ENCODE measurements at places on chromosomes 11 and 22.

- no peak for DNase-seq
Observed at GRCh38 chr11:9037046-9037780, 33.4 kb upstream of the NRIP3 start.

DNA sequence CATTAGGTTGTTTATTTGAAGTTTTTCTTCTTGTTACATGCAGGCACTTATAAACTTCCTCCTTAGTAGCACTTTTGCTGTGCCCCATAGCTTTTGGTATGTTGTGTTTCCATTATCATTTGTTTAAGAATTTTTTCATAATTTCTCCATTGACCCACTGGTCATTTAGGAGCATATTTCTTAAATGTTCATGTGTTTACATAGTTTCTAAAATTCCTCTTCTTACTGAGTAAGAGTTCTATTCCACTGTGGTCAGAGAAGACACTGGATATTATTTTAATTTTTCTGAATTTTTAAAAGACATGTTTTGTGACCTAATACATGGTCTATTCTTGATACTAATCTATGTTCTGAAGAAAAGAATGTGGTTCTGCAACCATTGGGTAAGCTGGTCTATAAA is 333.0 kb downstream of the DDX10 start:
- no peak for DNase-seq

DNA sequence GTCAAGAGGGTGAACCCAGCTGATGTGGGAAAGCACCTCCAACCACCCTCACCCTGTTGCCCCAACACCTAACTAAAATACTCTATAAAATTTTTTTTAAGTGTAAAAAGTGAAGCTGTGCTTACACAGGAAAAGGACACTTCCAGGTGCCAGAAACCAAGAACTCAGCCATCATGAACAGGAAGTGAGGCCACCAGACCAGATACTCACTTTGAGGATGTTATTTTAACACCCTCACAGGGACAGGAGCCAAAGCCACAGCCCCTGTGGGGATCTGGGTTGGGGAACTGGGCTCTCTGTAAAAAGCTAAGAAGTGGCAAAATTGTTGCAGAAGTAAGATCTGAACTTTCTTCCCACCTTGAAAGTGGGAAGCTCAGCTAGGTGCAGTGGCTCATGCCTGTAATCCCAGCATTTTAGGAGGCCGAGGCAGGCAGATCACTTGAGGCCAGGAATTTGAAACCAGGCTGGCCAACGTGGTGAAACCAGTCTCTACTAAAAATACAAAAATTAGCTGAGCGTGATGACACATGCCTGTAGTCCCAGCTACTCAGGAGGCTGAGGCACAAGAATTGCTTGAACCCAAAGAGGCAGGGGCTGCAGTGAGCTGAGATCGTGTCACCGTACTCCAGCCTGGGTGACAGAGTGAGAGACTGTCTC is 3.8 kb downstream of the RSPH14 start:
- peak; percentile 88 for DNase-seq

GRCh38 chr11:2529173-2529572 is 84.4 kb downstream of the KCNQ1 start:
- peak; percentile 26 for DNase-seq

DNA sequence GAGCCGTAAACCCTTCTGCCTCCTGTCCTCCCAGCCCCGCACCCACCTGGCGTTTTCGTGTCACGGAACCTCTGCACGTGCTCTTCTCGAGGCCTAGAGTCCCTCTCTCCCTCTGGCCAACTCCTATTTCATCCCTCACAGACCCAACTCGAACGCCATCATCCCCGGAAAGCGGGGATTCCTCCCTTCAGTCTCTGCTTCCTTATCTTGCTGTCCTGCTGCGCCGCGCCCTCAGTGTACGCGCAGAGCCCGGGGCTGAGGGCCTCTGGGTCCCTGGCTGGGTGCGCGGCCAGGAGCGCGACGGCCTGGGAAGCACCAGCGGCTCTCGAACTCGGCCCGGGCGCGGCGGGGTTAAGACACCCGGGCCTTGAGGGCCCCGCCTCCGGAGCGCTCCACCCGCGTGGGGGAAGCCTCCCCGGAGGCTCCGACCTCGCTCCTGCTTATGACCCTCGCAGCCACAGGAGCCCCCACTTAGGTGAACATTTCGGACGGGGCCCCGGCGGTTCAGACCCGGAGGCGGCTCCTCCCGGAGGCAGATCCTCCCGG is 398 bp upstream of the ATG16L2 start:
- no peak for DNase-seq

- DNase-seq: no peak
Observed at GRCh38 chr11:62725646-62726045, 1.6 kb downstream of the HNRNPUL2 start.

DNA sequence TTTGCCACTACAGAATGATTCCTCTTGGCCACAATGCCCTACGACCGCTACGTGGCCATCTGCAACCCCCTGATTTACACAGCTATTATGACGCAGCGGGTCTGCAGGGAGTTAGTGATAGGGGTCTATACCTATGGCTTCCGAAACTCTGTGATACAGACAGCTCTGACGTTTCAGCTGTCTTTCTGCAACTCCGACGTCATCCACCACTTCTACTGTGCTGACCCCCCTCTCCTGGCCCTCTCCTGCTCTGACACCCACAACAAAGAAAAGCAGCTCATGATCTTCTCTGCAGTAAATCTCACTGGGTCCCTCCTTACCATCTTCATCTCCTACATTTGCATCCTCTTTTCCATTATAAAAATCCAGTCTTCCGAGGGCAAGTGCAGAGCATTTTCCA is 52.3 kb upstream of the OR5P2 start:
- DNase-seq: no peak

DNA sequence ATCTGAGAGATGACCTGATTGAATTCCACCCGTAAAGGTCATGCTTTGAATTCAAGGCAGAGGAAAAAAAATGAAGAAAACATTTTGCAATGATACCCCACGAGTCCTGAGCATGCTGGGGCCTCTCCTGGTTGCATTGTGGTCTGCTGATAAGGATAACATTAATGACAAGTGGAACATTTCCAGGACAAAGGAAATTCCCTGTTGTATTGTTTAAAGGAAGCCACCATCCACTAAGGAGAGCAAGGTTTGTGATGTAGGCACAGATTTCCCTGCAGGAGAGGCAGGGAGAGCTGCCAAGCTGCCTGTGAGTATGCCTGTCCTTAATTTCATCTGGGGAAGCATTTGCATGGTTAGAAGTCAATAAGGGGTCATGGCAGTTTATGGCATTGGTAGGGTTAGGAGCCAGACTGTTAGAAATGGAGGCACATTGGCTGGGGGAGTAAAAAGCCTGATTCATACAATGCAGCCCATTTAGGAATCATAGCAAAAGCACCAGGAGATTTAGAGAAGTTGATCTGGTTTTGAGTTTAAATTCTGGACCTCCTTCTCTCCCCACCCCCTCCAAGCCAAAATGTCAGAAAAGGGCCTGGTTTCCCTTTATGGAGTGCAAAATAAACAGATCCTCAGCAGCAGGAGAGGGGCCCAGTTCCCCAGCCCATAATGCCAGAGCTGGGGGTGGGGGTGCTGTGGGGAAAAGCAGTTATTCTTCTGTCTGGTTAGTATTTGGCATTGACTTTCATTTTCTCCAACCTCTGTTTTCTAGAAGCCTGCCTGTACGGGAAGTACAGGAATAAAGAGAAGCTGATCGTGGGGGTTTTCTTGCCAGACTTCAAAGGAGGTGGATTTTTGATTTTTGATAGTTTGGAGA is 22.1 kb downstream of the FLI1 start:
- DNase-seq: no peak

GRCh38 chr11:27861706-27862430 is 161.6 kb upstream of the BDNF start:
- no peak for DNase-seq

- no peak for DNase-seq
Observed at GRCh38 chr22:42314709-42315391, 44.4 kb upstream of the TCF20 start.

GRCh38 chr11:132941024-132941646 is 591.2 kb downstream of the OPCML start:
- no peak for DNase-seq

GRCh38 chr22:26041931-26042330 is 127.3 kb upstream of the SEZ6L start:
- DNase-seq: no peak

GRCh38 chr11:35324183-35324886 is 95.0 kb downstream of the SLC1A2 start:
- DNase-seq: no peak

DNA sequence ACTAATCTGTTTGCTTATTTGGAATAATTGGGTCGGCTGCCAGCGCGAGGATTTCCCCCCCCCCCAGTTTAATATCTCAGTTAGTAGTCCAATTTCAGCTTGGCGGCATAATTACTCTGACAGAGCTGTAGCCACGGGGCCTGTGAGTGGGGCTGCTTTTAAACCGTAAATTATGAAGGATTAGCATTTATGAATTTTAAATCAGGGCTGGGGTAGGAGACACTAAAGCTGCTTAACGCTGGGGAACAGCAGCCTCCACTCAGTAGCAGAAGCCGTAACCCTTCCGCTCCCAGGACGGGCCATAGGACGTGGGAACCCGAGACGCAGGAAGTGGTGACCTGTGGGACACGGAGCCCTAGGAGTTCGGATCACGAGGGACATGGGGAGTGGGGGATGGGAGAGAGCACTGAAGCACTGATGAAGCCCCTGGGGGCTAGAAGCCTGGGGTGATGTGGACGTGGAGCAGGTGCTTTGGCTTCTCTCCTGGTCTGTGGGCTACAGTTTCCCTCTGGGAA is 66.2 kb upstream of the LMO1 start:
- DNase-seq: no peak

DNA sequence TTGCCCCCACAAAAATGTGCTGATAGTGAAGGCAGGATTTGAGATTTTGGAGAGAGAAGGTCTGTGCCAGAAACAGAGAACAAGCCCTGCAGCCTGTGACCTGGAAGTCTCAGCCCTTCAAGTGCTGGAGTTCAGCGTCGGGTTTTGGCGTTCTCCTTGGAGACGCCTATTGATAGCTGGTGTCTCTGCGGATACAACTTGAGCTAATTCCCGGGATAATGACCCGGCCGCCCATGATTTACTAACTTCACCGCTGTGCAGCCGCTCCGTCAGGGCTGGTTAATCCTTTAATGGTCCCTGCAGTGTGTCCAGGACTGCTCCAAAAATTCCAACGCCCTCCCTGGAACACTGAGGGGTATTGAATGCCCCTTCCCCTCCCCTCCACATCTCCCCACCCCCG is 76.6 kb downstream of the WT1 start:
- DNase-seq: no peak

GRCh38 chr11:134401825-134402809 is 9.9 kb downstream of the B3GAT1 start:
- no peak for DNase-seq

GRCh38 chr11:109821511-109821910 is 271.7 kb upstream of the ZC3H12C start:
- DNase-seq: no peak

GRCh38 chr11:43515090-43515489 is 156.4 kb downstream of the TTC17 start:
- DNase-seq: no peak

DNA sequence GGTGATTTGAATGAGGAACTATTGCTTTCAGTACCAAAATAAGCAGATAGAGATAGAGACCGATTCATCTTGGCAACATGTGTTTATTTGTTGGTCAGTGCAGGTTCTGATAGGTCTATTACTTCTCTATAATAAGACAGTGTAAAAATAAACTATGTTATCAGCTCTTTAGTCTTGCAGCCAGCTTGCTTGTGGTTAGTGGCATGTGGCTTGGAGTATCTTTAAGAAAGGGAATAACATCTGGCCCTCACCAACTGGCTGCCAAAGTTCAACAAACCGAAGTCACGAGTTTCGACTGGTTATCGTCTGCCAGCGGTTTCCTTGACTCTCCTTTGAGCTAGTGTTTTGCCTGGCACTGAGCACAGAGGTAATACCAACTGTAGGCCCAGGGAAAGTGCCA is 71.8 kb downstream of the CTTN start:
- DNase-seq: no peak

- DNase-seq: no peak
Observed at GRCh38 chr11:760236-760635, 13.0 kb downstream of the TALDO1 start.
